ENCODE measurements at places on chromosomes 3 and 15.

GRCh38 chr15:38398134-38398533 is 55.8 kb upstream of the FAM98B start:
- no peak for DNase-seq

GRCh38 chr3:6965881-6966280 is 105.0 kb downstream of the GRM7 start:
- DNase-seq: no peak

DNA sequence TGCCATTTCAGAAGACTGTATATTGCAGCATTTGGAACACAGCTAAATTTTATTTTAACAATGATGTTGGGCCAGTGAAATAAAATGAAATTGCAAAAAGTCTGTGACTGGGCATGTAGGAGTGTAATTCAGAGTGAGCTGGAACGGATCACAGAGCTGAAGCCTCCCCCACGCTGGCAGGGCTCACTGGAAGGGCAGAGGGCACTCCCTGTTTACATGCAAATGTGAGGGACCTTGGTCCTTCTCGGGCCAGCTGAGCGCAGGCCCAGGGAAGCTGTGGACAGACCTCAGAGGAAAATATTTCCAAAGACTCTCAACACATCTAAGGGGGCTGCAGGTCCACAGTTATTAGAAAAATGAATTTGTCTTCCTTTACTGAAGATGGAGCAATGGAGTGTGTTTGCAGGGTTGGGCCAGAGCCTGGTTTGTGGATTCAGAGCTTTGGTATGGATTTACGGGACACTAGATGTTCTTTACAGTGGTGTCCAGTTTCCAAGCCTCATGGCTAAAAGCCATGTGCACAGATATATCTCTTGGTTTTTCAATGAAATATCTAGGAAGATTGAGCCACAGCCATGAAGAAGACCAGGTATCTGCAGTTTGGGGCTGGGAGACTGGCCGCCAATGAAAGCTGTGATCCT is 32.0 kb downstream of the TRPM1 start:
- no peak for DNase-seq

GRCh38 chr15:60779718-60780503 is 301.0 kb upstream of the ICE2 start:
- DNase-seq: no peak

DNA sequence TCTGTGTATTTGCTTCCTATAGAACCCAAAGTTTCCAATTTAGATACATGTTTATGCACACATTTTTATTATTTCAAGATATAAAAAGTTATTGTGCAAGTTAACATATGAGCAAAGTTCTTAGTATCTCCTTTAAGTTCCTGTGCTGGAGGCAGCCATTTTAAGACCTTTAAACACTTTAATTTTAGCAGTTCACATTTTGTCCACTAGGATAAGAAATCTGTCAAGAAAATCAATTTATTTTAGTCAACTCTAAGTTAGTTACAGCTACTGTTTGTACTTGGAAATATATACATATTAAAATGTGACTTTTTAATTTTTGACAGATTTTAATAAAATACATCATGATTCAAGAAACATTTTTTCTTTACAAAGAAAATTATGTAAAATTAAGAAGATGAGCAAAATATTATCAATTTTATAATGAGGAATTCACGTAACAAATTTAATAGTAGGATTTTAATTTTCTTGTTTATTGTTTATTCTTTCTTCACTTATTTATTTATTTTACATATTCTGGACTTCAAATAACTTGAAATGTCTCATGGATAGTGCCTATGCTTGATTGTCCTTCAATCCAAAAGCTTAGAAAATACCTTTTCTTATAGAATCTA is 402.6 kb upstream of the GBE1 start:
- DNase-seq: peak; percentile 5

DNA sequence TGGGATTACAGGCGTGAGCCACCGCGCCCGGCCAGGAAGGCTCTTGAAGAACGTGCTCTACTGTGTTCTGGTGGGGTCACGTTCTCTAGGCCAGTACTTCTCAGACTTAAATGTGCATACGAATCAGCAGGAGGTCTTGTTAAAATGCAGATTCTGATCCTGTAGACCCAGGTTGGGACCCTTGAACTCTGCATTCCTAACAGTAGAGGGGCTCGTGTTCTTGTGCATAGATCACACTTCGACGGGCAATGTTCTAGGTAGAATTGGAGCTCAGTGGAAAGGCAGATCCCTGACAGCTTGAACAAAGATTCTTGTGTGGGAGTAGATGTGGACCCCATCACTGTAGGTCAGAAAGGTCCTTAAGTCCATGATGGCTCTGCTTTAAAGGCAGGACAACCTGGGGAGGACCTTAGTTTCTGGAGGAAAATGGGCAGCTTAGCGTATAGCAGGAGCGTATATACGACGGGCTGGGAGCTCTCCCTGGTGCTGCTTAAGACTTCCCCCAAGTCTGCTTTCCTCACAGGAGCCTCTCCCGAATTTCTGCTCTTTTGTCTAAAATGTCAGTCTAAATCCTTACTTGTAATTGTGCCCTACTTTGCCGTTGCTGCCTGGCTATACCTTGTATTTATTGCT is 16.9 kb upstream of the FAM81A start:
- no peak for DNase-seq

DNA sequence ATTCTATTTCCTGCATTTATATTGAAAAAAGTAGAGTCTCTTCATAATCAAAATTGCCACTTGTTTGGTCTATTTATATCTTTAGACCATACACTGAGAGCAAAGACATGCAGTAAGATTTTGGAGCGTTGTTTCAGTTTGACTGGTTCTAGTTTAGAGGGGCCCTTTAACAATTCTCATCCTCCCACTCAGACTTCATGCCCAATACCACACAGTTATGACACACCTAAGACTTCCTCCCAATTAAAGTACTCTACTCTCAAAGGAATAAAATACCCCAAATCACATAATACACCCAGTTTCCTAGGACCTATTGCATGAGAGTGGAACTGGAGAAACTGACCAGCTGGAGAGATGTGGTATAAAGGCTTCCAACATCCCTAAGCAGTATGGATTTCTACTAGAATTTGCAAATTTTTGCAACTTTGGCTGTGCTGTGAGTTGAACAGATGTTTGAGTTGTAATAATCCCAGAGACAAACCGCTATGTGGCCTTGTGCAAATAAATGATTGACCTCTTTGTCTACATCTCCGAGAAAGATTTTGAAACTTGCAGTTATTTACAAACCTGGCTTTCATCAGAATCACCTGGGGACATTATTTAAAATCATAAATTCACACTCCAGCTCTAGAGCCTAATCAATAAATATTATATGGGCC is 170.0 kb upstream of the ROBO2 start:
- no peak for DNase-seq

DNA sequence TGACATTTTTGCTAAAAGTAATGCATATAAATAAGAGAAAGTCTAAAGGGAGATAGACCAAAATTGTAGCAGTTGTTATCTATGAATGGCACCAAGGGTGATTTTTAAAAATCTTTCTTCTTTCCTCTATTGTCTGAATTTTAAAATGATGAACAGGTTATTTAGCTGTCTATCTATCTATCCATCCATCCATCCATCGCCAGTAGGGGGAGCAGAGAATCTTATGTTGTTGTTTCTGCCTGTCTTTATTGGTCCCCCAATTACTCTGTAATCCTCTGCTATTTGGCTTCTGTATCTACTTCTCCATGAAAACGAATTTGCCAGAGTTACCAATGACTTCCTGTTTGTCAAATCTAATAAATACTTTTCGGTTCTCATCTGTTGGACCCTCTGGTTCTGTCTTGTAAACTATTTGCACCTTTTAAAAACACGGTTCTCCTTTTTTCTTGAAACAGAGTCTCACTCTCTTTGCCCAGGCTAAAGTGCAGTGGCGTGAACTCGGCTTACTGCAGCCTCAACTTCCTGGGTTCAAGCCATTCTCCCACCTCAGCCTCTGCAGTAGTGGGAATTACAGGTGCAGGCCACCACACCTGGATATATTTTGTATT is 86.0 kb downstream of the ECT2 start:
- DNase-seq: peak; percentile 5

DNA sequence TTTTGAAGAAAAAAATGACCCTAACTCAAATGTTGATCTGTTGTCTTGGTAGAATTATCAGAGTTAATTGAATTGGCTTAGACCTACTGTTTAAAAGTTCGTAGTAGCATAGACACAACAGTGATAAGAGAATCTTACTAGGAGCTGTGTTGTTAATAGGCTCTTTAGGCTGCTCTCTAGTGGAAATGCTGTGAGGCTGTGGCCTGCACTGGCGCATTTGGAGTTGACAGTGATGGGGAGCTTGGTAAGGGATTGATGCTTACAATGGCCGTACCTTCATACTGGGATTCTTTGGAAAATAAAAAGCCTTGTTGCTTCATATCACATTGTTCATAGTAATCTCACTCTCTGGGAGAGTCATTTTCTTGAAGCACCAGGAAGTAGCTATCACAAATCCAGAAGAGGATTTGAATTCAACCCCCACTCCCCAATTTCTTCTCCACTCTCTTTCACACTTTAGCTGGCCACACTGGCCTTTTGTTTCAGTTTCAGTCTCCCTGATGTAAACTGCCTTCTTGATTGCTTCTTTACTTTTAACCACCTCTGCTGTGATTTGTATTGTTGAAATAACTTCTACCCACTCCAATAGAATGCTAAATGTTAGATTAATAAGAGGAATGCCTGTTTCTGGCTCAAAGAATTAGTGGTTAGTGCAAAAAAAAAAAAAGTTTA is 56.6 kb downstream of the CEP63 start:
- no peak for DNase-seq

DNA sequence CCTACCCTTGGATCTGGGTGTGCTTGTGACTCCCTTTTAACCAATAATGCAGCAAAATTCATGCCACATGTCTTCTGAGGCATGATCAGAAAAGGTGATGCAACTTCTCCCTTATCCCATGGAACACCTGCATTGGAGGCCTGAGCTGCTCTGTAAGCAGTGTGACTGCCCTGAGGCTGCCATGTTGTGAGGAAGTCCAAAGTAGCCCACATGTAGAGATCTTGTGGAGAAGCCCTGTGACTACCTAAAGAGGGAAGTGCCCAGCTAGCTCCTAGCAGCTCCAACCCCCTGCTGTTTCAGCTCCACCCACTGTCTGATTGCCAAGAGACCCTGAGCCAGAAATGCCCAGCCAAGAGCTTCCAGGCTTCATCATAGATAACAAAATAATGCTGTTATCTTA is 6.4 kb upstream of the NR1D2 start:
- no peak for DNase-seq

GRCh38 chr15:45641374-45641781 is 6.5 kb downstream of the SQOR start:
- DNase-seq: no peak

DNA sequence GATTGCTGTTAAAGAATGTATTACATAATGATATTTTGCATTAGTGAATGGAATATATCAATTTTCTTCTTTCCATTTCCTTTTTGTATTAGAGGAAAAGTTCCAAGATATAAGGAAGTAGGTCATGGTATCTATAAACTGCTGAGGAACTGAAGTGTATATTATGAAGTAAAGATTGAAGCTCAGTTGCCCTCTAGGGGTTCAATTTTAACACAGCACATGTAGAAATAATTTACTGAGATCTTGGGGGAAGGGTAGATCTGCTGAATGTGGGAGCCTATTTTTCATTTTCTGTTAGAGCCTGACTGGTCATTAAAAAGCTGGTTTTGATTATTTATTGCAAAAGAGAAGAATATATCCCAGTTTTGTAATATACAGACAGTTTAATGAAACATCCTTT is 45.2 kb downstream of the CMC1 start:
- DNase-seq: no peak

GRCh38 chr3:59286791-59287531 is 237.1 kb upstream of the CFAP20DC start:
- DNase-seq: no peak

GRCh38 chr3:104273046-104273649 is 1093.6 kb upstream of the ALCAM start:
- DNase-seq: no peak

GRCh38 chr3:159620281-159620680 is 368.4 kb upstream of the IL12A start:
- DNase-seq: no peak

- no peak for DNase-seq
Observed at GRCh38 chr3:115099134-115099985, 47.7 kb downstream of the ZBTB20 start.

DNA sequence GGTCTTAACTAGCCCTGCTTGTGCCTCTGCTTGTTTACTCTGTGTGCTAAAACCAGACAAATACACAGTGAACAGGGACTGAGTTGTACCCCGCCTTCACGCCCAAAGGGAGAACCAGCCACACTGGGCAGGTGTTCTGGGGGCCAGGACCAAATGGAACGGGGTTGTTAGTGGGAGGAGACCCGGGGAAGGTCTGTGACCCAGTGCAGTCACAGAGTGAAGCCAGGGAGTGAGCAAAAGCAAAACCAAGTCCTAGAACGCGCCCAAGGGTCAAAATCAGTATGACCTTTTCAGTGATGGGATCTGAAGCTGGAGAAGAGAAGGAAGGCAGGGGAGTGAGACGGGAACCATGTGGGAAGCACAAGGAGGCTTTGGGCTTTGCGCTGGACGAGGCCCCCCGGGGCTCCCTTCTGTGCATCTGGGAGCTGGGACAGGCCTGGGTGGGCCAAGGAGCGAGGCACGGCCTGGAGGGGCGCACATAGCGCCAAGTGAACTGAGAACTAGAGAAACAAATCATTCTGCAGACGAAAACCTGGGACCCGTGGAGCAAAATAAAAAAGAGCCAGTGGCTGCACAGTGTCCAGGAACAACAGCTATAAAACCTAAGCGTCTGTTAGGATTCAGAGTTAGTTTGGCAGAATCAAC is 78.3 kb upstream of the ALDH1A3 start:
- DNase-seq: no peak

GRCh38 chr15:29125382-29126207 is 144.0 kb downstream of the NSMCE3 start:
- DNase-seq: no peak

DNA sequence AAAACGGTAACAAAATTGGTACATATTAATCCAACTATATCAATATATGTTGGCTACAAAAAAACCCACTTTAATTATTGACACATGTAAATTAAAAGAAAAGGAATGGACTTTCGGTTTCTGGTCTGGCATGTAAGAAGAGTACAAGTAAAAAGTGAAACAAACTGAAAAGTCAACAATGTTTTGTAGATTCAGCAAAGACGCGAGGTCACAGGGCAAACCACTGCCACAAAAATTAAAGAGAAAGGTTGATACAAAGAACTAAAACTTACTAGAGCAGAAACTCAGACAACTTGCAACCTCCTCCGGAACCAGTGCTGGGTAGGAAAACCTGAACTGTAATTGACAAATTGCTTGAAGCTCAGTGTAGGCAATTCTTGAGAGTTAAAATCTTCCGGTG is 110.6 kb upstream of the ARPP21 start:
- no peak for DNase-seq

- no peak for DNase-seq
Observed at GRCh38 chr15:51398626-51399025, 57.2 kb downstream of the GLDN start.

GRCh38 chr3:9951126-9951525 is 1.1 kb downstream of the PRRT3 start:
- DNase-seq: no peak
